Stimulated activated CD4-positive, alpha-beta T cell treated with anti-CD3 and anti-CD28 coated beads, Interleukin-12 subunit alpha, Interleukin-12 subunit beta, amount 100 ng/mL, for 48 hours (primary cell): ENCODE measurements at places on chromosomes 3 and 15.

- peak; percentile 22 for DNase-seq
Observed at GRCh38 chr15:40844696-40845030, 815 bp downstream of the SPINT1 start.

- no peak for DNase-seq
Observed at GRCh38 chr3:126033765-126034164, 50.2 kb downstream of the SLC41A3 start.

- DNase-seq, result no peak
Observed at GRCh38 chr3:186277268-186277909, 84.6 kb downstream of the DGKG start.

- DNase-seq, result no peak
Observed at GRCh38 chr3:194061421-194062030, 74.4 kb upstream of the HES1 start.

GRCh38 chr3:40019376-40019775 is 210.0 kb downstream of the MYRIP start:
- no peak for DNase-seq

- no peak for DNase-seq
Observed at GRCh38 chr3:82423268-82424030, 662.0 kb upstream of the GBE1 start.

- DNase-seq, result no peak
Observed at GRCh38 chr3:105065895-105066839, 300.5 kb upstream of the ALCAM start.

GRCh38 chr15:100515758-100516157 is 13.0 kb downstream of the CERS3 start:
- DNase-seq, result no peak
